Stimulated activated CD4-positive, alpha-beta T cell treated with anti-CD3 and anti-CD28 coated beads, Interleukin-15, amount 100 ng/mL, for 48 hours (primary cell): ENCODE measurements at places on chromosomes 16 and 17.

- DNase-seq: peak; percentile 17
Observed at GRCh38 chr16:24504472-24505345, 34.7 kb upstream of the RBBP6 start.

- no peak for DNase-seq
Observed at GRCh38 chr17:10673312-10673711, 16.2 kb upstream of the MYH3 start.

DNA sequence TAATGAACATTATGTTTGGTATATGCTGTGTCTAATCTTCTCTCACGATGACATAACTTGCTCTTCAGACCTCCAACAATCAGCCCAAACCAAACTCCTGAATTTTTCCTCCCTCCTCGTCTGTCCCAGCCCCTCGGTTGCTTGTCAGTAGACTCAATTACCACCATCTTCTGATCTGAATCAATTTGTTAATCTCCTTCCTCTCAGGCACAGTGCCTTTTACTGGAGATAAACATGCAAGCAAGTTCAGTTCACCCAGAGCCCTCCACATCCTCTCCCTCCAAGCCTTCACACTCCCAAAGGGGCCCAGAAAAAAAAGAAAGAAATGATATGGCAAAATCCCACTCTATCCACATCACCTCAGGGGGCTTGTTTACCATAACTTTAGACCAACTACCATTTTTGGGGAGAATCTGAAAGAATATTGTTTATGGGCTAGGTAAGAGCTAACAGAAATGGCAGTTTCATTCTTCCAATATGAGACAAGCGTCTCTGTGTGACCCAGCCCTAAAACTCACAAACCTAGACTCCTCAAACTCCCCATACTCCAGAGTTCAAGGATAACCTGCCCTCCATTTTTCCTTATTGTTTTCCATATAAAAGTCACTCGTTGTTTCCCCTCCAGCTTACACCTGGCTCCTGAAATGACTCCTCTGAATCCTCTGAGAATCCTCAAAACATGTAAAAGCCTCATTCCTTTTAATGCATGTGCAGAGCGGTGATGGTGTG lies 1.5 kb downstream of the TEX2 start:
- DNase-seq: no peak

DNA sequence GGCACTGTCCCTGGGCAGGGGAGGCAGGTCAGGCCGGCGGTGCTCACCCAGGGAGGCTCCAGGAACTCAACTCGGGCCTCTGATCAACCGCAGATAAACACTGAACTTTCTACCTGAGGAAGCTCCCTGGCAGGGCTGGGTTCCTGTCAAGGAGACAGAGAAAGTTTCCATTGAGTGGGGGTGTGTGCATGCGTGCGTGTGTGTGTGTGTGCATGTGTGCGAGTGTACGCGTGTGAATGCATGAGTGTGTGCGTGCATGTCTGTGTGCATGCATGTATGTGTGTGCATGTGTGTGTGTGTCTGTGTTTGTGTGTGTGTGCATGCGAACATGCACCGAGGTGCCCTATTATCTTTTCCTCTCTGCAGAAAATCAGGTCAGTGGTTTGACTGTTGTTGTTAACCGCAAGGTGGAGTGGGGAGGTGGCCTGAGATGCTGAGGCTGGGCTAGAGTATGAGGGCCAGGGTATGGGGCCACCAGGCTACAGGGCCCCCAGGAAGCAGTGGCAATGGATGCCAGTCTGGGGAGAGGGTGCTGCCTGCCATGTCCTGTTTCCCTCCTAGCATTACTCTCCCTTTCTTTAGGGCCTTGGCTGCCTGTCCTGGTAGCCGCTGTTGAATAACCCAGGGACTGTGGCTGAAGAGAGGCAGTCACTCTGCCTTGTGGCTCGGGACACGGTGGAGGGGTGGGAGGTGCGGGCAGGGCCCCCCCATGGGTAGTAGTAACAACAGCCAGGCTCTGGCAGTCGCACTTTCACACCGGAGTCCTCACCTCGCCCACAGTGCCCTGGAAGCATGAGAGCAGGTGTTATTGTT lies 24.0 kb downstream of the CCR7 start:
- peak; percentile 70 for DNase-seq

DNA sequence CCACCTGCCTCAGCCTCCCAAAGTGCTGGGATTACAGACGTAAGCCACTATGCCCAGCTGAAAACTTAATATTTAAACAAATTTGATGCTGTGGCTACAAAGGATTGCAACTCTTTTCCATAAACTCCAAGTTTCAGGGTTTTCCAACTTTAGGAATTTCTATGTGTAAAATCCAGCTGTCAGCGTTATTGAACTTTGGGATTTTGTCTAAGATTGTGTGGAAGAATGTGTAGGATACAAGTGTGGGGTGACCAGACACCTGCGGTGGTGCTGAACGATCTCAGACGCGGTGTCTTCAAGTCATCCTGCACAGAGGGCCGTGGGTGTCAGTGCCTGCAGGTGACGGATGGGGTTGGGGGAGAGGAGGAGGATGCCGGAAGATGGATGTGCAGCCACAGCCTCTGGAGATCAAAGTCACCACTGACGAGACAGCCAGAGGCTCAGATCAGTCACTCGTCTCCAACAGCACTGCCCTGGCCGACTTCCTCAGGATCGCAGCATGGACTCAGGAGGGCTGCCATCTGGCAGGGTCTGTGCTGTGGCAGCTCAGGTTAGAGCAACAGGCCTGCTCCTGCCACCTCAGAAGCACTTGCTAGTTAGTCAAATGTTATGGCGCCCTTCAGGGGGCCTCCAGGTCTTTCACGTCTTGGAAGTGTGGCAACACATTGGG lies 13.0 kb downstream of the ACSF3 start:
- no peak for DNase-seq

DNA sequence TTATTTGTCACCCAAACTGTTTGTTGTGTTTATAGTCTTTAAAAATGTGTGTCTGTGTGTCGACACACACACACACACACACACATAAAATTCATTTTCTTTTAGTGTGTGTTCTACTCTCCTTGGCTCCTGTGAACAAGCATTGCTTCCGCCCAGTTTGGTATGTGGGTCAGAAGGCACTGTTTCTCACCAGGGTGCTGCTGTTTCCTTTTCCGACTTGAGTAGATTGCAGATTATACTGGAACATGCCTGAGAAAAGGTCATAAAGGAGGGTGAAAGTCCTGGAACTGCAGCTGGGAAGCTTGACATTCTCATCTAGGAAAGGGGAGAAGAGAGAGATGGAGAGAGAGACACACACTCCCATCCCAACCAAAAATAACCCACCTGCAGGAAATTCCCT lies 330.3 kb downstream of the BCAS3 start:
- no peak for DNase-seq

DNA sequence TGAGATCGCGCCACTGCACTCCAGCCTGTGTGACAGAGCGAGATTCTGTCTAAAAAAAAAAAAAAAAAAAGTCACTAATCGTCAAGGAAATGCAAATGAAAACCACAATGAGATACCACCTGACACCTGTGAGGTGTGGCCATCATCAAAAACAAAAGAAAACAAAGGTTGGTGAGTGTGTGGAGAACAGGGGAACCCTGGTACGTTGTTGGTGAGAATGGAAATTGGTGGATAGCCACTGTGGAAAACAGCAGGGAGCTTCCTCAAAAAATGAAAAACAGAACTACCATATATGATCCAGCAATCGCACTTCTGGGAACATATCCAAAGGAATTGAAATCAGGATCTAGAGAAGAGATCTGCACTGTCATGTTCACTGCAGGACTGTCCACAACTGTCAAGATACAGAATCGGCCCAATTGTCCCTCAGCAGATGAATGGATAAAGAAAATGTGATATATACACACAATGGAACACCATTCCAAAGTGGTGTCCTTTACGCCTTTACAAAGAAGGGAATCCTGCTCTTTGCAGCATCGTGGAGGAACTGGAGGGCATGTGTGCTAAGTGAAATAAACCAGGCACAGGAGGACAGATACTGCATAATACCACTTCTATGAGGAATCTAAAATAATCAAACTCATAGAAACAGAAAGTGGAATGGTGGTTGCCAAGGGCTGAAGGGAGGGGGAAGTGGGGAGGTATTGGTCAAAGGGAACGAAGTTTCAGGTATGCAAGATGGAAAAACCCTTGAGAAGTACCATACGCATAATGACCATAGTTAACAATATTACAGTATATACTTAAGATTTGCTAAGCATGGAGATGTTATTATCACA lies 63.5 kb upstream of the PLCG2 start:
- no peak for DNase-seq

DNA sequence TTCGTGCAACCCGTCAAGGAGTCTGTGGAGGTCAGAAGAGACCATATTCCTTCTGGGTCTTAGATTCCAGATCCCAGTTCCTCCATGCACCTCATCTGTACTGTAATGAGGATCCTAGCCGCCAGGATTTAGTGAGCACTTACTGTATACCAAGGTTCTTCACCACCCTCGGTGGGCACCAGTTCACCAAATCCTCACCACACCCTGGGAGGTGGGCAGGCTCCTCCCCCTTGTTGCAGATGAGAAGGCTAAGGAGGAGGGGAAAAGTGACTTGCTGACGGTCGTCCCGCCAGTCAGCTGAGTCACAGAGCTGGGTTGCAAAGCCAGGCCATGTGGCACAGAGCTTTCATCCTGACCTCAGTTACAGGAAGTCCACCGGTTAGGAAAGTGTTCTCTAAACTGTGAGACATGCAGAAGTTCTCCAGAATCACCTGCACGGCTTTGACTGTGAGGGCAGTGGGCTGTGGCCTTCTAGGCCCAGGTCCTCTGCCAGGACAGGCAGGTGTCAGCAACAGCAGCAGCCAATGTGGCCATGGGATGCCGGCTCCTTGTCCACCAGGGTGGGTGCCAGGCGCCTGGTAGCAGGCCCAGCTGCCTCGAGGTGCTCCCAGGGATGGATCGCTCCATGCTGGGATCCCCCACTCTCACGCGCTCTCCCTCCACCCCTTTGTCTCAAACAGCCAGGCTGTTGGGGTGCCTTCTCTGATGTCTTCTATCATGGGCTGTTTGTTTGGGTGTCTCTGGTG lies 240.3 kb upstream of the GSE1 start:
- peak; percentile 33 for DNase-seq

DNA sequence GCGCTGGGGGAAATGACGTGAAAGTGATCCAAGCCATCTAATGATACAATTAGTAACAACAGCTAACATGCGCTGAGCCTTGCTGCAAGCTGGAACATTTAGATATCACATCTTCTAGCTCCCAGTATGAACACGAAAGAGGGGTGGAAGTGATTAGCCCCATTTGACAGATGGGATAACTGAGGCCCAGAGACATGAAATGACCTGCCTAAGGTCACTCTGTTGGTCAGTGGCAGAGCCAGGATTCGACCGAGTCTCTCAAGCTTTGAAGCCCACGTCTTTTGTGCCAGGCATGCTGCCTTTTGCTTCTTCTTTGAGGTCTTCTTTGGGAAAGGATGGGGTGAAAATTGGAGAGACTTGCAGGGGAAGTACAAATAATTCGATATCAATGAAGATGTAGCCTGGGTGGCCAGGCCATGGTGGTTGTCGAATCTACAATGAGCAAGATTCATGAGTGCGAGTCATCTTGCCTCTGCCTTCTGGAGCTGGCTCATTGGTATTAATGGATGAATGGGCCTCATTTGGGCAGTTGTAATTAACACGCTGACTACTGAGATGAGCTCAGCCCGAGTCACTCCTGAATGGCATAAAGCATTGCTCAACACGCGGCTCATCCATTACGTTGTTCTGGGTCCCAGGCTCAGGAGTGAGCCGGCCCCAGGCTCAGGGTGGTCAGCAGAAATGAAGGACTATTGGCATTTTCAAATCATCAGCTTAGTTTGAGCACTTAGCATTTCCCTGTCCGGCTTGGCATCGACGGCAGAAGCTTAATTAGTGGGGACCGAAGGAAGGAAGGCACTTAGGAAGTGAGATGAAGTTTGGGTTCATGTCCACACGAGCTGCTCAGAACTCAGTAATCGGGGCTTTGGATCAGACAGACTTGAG lies 28.0 kb upstream of the GPRC5B start:
- no peak for DNase-seq

- no peak for DNase-seq
Observed at GRCh38 chr16:54928016-54928356, 2.7 kb upstream of the IRX5 start.

DNA sequence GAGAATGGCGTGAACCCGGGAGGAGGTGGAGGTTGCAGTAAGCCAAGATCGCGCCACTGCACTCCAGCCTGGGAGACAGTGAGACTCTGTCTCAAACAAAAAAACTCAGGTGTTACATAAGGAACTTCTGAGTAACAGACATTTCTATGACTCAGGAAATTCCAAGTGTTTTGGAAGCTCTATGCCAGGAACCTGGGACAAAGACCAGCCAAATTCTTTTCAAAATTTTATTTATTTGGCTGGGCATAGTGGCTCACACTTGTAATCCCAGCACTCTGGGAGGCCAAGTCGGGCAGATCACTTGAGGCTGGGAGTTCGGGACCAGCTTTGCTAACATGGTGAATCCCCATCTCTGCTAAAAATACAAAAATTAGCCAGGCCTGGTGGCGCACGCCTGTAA lies 5.2 kb upstream of the SH2B1 start:
- no peak for DNase-seq

- no peak for DNase-seq
Observed at GRCh38 chr17:62030264-62030663, 34.8 kb downstream of the MED13 start.

- no peak for DNase-seq
Observed at GRCh38 chr17:80884811-80885210, 106.8 kb upstream of the CHMP6 start.

- no peak for DNase-seq
Observed at GRCh38 chr16:78257376-78257728, 157.9 kb downstream of the WWOX start.

GRCh38 chr17:67055811-67056745 lies 11.7 kb downstream of the CACNG1 start:
- DNase-seq: no peak
